ENCODE measurements at places on chromosomes 13 and 19. TPM values are rescaled to one million over a fixed set of nuclear protein-coding genes. Genes with fewer than 3 reads are reported as not detected.

Gene PTH2
- not detected for total RNA-seq

Gene CABP5
- total RNA-seq, result not detected

Gene YJEFN3
- under 0.01 TPM for total RNA-seq

Gene NTN5
- not detected for total RNA-seq

Gene MEIOSIN
- not detected for total RNA-seq

Gene SLITRK1
- not detected for total RNA-seq

Gene CD79A
- not detected for total RNA-seq

Gene CXCL17
- total RNA-seq, result not detected

Gene TEX101
- not detected for total RNA-seq

Gene LIG4
- 16.7 TPM for total RNA-seq

Gene POU4F1
- total RNA-seq, result 1.7 TPM
